ENCODE measurements at places on chromosomes 16 and 17.

- no peak for DNase-seq
Measured at GRCh38 chr16:26827386-26827785, 239.3 kb upstream of the C16orf82 start.

GRCh38 chr17:50194140-50194933 is 7.1 kb downstream of the COL1A1 start:
- DNase-seq, result no peak

DNA sequence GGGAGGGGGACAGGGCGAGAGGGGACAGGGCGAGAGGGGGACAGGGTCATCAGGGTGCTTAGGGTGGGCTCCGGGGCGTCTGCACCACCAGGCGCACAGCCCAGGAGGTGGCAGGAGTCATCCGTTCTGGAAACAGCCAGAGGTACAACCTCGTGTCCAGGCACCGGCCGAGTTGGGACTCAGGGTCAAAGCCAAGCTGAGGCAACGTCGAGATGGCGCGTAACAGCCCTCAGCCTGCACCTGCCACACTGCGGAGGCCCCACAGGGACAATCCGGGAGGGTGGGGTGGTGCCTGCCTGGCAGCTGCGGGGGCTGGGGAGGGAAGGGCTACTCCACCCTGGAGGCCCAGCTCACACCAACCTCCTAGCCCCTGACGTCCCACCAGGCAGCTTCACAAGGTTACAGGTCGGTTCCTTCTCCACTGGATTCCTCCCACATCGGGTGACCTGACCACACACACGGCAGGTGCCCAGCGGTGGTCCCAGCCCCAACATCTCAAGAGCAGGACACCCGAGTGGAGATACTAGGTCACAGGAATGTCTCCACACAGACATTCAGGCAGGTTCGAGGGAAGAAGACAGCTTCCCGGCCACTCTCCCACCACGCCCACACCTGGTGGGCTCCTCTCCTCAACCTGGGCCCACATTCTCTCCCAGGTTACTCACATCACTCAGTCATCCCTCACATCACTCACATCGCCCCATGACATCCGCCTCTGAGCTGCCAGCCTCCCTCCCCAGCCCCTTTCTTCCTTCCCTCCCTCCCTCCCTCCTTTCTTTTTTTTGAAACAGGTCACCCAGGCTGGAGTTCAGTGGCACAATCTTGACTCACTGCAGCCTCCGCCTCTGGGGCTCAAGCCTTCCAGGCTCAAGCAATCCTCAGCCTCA is 47.3 kb downstream of the RPH3AL start:
- DNase-seq, result no peak

DNA sequence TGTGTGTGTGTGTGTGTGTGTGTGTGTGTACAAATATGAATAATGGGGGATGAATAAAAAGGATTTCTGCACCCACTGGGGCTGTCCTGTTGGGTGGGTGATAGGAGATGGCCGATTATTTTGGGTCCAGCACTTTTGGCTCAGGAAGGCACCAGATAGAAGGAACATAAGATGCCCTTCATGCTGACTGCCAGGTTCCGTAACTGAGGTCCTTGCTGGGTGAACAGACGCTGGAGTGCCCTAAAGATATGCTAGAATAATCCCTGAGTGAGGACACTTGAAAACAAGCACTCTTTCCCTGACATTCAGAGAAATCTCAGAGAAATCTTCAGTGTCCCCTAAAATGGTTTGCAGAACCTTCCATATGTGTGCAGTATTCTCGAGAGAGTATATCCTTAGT is 17.7 kb downstream of the IRX6 start:
- no peak for DNase-seq

DNA sequence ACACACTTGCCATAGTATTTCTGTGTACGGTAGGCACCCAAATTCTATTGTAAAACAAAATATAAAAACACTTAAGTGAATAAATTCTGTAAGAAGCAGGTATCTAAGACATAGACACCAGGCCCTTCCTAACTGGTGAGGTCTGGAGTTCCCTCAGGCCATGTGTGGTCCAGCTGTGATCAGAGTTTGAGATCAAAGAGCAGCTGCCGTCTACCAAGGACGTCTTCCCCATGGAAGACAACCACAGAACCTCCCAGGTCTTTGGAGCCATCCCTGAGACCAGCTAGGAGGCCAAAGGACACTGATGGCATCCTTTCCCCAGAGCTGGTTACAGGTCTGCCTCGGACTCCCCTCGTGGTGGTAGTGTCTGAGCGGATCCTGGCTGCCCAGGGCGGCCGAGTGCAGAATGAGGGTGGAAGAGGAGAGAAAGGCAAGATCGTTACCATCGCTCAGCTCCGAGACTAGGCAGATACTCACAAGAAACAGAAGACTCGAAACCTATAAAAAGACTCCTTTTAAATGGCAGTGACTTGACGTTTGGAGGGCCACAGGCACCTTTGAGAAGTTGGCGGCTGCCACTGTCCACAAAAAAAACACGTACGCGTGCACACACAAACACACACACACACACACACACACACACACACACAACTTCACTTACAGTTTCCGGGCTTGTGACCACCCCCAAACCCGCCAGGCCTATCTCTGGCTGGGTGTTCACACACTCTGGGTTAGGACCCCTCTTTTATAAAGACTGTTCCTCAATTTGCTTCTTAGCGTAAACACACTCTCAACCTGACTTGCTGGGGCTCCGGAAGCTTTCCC is 7.5 kb downstream of the TIMP2 start:
- no peak for DNase-seq

DNA sequence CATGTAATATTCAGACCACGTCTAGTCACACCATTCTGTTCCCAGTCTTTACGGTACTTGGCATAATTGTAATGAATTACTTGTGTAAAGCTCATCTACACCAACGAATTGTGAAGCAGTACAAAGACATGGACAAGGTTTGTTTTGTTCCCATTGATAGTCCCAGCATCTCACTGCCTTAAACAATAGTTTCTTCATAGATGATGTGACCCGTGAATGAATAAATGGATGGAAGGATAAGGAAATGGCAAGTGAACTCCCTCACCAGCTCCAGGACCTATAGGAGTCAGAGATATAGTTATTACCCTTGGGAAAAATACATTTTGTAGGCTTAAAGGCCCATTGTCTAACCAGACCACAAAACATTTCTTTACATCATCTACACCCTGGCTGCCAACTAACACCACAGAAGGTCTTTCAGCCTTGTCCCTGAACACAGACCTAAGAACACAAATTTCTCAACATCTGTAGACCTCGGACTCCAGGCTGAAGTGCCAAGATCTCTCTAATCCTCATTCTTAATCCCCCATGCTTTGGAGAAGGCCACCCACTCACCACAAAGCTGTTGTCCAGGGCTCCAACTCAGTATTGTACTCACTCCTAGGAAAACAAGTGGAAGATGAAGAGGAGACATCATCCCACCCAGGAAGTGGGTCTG is 38.2 kb downstream of the MAF start:
- no peak for DNase-seq

DNA sequence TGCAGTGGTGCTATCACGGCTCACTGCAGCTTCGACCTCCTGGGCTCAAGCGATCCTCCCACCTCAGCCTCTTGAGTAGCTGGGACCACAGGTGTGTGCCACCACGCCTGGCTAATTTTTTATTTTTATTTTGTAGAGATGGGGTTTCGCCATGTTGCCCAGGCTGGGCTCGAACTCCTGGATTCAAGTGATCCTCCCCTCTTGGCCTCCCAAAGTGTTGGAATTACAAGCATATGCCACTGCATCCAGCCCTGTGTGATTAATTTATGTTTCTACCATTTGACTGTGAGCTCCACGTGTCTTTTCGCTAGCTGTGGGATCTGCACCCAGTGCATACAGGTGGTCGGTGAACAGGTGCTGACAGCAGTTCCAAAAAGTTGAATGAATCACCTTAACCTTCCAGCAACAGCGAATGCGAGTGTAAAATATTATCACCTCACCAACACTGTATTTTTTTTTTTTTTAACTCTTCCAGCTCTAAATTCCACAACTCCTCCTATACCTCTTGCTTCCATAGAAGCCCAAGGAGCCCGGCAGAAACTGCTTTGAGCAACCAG is 484 bp upstream of the NUDT7 start:
- no peak for DNase-seq

- peak; percentile 52 for DNase-seq
Measured at GRCh38 chr17:72719578-72720493, 372.7 kb downstream of the SLC39A11 start.

DNA sequence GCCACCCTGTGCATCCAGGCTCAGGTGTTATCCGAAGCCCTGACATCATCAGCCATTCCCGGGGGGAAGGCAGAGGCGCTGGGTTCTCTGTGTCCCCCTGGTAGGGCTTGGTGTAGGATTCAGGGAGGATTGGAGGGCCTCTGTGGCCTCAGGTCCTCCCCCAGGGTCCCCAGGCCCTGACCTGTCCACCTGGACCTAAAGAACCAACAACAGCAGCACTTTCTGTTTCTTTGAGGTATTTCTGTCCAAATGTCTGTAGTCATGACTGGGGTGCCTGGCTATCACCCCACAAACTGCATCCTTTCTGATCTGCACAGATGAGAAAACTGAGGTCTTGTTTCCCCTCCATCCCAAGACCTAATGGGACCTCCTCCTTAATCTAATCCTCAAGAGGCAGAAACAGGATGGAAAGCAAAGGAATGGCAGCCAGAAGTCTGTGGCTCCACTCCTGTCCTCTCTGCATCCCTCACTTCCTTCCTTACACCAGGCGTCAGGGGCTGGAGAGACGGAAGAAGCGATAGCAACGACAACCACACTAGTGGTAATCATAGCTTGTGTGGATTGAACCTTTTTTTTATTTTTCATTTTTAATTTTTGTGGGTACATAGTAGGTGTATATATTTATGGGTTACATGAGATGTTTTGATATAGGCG is 11.8 kb downstream of the NLRC5 start:
- DNase-seq, result no peak

- DNase-seq, result no peak
Measured at GRCh38 chr17:48123111-48123510, 15.5 kb downstream of the SNX11 start.

DNA sequence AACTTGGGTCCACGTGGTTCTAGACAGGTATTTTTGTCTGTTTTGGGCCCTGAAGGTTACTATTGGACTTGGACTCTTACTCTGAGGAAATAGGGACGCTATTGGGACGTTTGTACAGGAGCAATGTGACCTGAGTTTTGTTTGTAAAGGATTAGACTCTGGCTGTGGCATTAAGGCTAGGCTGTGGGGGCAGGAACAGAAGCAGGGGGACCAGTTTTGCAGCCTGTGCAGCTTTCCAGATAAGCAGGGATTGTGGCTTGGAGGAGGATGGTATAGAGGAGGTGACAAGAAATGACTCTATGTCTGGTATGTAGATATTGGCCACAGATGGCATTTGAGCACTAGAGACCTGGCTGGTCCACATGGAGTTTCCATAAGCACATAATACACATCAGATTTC is 12.8 kb downstream of the NOD2 start:
- no peak for DNase-seq

Measured in stimulated activated CD8-positive, alpha-beta memory T cell treated with anti-CD3 and anti-CD28 coated beads, Interleukin-15, amount 100 ng/mL, for 48 hours (primary cell).